Activated CD4-positive, alpha-beta T cell treated with anti-CD3 and anti-CD28 coated beads for 1 hour (primary cell): ENCODE measurements at places on chromosomes 16 and 17.

- no peak for DNase-seq
These were observed 21.1 kb downstream of the MINK1 start for GRCh38 chr17:4854111-4854681.

GRCh38 chr17:10249271-10250010 lies 51.0 kb upstream of the GAS7 start:
- no peak for DNase-seq

GRCh38 chr17:6548034-6548433 lies 8.3 kb downstream of the PITPNM3 start:
- DNase-seq, result no peak

DNA sequence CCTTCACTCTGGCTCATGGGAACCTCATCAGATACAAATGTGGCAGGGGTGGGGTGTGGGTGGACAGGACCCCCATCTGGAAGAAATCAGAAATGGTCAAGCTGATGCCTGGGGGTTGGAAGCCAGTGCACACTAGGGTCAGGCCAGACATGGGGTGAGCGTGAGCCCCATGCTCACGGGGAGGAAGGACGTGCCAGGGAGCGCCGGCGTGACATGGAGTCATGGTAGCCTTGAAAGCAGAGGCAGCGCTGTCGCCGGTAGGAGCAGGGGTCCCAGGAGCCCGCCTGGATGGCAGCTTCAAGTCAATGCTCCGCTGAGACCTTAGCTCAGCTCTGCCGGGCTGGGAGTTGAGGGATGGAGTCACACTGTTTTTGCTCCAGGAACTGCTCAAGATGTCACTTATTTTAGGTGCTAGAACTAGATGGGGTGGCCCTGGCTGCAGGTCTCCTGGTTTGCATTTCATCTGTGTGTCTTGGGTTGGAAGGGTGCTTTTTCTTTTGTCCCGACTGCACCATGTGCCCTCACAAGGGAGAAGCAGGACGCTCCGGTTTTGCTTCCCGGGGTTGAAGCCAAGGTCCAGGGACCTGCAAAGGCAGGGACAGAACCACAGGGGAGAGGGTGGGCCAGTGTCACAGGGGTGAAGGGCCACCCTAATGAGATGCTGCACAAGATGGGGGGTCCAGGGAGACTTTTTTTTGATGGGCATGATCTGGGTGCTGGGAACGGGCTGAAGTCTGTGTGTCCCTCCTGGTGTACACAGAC lies 51.4 kb downstream of the USP22 start:
- DNase-seq, result no peak

GRCh38 chr16:48607056-48607825 lies 2.7 kb downstream of the N4BP1 start:
- DNase-seq, result no peak

- DNase-seq, result no peak
These were observed 849.1 kb upstream of the RBFOX1 start for GRCh38 chr16:6483469-6484033.

GRCh38 chr16:23535901-23536300 lies 21.2 kb downstream of the EARS2 start:
- no peak for DNase-seq

GRCh38 chr16:64365448-64365931 lies 756.4 kb downstream of the CDH11 start:
- DNase-seq, result no peak

- DNase-seq, result no peak
These were observed 511.5 kb downstream of the TOX3 start for GRCh38 chr16:52035436-52035835.

GRCh38 chr16:88969361-88969831 lies 7.6 kb downstream of the CBFA2T3 start:
- no peak for DNase-seq

- DNase-seq, result no peak
These were observed 22.8 kb downstream of the SPAG9 start for GRCh38 chr17:51097708-51098446.

DNA sequence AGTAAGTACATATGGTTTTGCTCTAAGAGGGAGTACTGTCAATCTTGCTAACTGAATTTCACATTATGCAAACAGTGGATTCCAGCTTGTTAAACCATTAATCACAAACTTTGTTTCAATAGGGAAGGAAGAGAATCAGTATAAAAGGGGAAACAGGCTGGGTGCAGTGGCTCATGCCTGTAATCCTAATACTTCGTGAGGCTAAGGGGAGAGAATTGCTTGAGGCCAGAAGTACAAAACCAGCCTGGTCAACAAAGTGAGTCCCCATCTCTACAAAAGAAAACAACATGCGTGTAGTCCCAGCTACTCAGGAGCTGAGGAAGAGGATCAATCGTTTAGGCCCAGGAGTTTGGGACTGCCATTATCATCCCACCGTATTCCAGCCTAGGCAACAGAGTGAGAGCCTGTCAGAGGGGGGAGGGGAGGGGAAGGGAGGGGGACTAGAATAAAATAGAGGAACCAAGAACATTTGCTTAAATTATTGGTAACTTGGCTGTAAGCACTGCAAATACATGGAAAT lies 65.7 kb downstream of the FBXL20 start:
- no peak for DNase-seq

DNA sequence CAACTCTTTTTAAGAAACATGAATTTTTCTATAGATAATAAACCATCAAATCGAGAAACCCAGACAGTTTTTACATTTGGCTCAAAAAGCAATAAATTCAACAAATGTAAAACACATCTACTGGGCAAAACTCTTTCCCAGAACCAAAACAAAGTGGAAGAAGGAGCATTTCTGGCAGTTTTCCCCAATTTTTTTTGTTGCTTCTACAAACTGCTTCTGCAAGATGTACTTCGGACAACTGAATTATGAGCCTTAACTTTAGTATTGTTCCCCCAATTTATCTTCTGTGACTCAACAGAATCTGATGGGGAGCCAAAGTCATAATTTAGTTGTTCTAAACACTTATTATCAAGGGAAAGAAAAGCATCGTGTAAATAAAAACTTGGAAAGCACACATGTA lies 1047.2 kb downstream of the CDH11 start:
- no peak for DNase-seq

DNA sequence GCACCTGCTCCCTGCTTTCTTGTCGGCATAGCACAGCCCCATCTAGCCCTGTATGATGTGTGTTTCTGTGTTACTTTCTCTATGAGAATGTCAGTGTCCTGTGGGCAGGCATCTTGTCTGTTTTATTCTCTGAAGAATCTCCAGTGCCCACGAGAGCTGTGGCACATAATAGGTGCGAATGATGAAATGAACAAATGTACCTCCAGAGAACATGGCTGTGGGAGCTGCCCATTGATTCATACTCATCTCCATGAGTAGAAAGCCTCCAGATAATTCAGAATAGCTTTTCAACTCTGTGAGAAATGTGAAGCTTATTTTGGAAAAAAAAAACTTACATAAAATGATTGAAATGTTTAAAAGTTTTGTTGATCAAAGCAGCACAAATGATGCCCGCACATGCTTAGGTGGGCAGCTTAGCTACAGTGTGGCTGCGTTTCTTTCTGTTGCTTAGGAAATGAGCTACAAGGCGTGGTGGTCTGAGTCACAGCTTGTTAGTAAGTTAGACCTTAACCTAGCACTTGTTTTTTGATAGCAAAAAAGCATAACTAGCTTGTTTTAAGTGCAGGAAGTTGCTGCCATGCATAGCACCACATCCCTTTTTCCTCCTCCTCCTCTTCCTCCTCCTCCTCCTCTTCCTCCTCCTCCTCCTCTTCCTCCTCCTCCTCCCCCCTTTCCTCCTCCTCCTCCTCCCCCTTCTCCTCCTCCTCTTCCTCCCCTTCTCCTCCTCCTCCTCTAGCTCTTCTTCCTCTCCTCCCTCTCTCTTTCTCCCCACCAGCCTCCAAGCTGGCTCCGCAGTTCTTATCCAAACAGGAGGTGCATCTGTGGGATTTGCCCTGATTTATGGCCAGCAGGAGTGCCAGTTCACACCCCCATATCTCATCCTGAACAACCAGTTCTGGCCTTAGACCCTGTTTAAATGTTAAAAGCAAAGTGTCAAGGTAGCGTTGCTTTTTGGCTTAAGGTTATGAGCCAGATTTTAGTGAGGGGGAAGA lies 221.5 kb downstream of the IRF8 start:
- DNase-seq, result no peak

DNA sequence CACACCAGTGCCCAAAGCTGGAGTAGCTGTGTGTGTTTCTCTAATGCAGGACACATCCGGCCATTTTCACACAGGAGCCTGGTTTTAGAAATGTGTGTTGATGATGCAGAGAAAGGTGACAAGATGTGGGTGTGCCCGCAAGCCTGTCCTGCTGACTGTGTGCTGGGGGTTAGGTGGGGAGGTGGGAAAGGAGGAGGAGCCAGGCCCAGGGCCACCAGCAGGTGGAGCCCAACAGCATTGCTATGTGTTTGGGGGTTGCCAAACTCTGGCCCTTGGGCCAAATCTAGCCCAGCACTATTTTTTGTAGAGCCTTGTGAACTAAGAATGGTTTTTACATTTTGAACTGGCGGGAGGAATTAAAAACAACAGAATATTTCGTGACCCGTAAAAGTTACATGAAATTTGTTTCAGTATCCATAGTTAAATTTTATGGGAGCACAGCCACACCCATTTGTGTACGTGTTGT lies 61.7 kb upstream of the LGALS9 start:
- no peak for DNase-seq

DNA sequence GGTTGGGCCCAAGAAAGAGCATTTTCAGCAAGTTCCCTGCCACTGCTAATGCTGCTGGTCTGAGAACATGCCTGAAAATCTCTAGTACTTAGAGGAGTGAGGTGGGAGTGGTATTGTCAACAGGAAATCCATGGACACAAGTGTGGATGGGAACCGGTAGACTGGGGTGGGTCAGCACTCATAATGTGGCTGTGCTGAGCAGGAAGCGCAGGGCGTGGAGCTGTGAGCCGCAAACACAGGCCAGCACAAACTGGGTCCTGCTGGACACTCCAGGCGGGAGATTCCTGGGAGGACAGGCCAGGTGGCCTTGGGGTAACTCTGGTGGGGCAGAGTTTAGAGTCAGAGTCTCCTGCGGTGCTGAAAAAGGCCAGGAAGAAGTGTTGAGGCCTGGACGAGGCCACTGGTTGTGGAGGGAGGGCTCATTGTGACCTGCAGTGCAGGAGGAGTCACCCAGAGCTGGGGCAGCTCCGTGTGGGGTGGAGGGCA lies 62.6 kb downstream of the BANP start:
- no peak for DNase-seq

DNA sequence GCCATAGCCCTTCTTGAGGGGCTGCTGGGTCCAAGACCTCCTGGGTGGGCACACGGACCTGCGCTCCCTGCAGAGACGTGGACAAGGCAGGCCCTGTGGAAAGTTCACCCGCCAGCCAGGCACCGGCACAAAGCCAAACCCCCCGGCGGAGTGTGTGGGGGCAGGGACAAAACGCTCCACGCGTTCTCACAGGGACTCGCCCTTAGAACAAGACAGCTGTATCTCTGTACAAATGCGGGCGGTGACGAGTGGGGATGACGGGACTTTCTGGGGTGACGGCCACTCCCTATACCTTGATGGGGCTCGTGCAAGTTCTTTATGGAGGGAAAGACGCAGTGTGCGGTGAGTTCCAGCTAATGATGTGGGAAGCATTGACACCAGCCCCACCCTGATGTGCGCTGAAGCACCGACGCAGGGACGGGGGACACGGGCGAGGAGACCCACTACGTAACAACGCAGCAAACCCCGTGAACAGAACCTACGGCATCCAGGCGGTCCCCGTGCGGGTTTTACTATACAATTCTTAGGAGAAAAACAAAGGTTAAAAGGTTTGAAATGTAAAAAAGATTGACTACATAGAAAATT lies 49.4 kb downstream of the LMF1 start:
- no peak for DNase-seq

DNA sequence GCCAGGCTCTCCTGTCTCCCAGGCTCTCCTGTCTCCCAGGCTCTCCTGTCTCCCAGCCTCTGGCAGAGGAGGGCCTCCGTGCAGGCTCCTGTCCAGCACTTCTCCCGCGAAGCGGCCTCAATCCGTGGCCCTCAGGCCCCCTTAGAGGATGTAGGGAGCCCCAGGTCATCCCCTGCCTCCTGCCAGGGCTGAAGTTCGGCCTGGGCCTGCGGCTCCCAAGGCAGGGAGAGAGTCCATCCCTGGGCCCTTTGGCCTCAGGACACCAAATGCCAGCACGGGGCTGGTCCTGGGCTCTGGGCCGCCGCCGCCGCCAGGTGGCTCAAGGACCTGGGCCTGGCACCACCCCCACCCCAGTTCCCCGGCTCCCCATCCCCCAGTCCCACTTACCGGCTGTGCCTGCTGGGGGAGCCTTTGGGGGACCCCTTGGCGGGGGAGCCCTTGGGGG lies 370 bp downstream of the EVPL start:
- no peak for DNase-seq

DNA sequence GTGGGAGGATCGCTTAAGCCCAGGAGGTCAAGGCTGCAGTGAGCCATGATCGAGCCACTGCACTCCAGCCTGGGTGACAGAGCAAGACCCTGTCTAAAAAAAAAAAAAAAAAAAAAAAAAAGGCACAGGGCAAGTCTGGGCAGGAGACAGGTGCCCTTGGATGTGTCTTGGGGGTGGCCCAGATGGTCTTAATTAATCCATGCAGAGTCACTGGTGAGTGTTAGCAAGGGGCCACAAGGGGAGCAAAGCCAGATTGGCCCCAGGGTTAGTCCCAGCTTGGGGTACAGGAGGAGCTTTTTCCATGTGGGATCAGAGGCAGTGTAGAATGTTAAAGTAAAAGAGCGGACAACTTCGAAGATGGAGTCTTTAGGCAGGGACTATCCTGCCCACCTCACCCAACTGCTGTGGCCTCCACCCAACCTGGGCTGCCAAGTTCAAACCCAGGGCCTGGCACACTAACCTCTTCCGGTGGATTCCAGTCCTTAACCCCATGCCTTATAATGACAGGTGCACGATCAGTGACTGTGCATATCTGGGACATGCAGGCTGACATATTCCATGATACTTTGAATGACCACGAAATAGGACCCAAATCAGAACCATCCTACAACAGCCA lies 32.2 kb upstream of the MFSD6L start:
- no peak for DNase-seq

DNA sequence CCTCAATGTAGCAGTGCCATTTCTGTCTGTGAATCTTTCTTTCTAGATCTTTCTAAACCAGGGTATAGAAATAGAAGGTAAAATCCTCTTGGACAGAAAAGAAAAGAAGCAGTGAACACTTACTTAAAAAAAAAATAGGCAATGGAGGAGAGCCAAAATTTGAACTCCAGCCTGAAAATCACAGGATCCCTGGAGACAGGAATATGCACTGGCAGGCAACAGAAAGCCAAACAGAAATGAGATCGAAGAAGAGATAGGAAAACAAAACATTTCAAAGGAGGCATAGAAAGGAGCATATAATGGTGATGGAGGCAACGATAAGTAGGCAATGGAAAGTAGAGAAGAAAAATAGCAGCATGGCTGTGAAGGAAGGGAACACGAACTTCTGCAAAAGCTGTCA lies 253.7 kb upstream of the HSBP1 start:
- DNase-seq, result no peak

GRCh38 chr16:609316-609715 lies 19.4 kb downstream of the RAB40C start:
- no peak for DNase-seq
